ELR (cell line): ENCODE measurements at places on chromosomes 4 and X.

DNA sequence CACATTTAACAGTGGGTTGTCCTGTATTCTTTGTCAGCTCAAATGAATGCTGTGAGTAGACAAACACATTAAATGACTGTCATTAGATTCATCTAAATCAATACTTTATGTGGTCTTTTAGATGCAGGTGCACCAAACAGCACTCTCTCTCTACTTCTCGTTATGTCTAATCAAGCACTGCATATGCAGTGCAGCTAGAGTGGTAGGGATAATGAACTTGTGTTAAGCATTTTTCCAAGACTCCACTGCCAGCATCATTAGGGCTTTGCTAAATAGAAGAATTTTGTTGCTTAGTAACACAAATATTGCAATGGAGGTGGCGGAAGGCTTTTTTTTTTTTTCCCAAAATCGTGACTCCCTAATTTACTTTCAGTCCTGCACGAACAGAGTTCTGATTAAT is 447.0 kb upstream of the GALNT7 start:
- DNase-seq = no peak

GRCh38 chr4:98606894-98607293 is 51.5 kb downstream of the TSPAN5 start:
- no peak for DNase-seq

DNA sequence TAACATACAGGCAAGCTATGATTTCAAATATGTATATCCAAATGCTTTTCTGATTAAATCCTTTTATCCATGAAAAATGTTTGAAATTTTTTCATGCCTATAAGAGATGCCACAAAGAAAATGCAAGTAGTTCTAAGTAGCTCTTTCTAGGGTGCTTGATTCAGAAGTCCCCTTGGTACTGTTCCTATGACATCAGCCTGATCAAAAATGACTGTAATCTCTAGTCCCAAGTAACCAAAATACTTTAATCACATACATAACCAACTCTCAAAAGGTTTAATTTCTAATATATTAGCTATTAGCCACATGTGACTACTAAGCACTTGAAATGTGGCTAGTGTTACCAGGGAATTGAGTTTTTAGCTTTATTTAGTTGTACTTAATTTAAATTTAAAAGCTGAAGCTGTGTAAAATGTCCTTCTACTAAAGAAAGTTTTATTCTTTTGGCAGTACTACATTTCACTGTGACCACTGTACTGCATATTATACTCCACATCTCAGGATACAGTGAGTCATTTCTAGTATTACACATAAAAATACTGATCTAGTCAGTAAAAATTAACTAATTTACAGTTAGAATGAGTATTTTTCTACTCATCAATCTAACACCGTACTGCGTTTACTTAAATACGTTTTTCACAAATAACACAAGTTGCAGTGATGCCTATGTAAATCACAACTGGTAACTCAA is 33.9 kb downstream of the FBXW7 start:
- peak; percentile 36 for DNase-seq

- no peak for DNase-seq
Measured at GRCh38 chr4:157819693-157820464, 352.9 kb downstream of the GASK1B start.

DNA sequence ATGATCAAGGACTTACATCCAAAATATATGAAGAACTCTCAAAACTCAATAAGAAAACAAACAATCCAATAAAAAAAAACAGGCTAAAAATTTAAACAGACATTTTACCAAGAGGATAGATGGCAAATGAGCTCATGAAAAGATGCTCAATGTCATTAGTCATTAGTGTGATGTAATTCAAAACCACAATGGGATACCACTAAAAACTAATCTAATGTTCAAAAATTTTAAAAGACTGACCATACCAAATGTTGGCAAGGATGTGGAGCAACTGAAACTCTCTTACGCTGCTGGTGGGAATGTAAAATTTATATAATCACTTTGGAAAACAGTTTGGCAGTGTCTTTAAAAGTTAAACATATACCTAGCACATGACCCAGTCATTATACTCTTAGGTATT is 43.7 kb downstream of the RPS6KA6 start:
- DNase-seq = peak; percentile 53

DNA sequence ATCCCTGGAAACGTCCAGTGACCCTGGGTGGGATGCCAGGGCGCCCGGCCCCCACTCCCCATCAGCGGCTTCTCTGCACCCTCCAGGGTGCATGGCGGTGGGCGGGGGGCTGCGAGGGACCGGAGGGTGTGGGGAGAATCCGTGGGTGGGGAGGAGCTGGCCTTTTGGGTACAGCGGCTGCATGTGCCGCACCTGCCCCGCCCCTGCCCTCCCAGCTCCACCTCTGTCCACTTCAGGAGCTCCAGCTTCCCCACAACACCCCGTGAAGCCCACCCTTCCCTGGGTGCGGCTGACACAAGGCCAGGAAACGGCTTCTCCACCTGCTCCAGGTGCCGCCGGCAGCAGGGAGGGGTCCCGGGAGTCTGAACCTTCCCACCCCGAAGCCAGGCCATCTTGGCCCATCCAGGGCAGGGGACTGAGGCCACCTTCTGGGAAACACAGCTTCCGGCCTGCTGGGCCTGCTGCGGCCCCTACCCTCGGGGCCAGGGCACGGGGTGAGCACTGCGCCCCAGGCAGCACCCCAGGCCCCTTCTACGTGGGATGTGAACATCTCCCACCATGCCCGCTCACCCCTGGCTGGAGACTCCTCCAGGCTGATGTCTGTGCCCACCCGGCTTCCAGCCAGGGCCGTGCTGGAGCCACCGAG is 34.6 kb downstream of the CPLX1 start:
- DNase-seq = no peak

DNA sequence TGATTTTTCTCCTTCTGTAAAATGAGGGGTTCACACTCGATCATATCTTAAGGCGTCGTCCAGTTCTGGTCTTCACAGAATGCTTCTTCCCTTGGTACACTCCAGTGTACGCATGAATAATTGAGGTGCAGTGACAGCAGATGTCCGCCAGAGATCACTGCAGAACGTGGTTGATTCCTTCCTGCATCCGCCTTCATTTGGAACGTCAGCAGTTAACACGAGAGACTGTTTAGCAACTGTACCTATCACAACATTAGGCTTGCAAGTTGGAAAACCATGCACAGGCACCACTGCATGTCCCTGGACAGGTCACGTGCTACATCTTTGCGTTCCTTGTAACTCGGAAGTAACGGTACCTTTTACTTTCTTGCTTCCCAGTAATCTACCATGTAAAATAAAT is 66.0 kb upstream of the GEMIN8 start:
- peak; percentile 36 for DNase-seq

DNA sequence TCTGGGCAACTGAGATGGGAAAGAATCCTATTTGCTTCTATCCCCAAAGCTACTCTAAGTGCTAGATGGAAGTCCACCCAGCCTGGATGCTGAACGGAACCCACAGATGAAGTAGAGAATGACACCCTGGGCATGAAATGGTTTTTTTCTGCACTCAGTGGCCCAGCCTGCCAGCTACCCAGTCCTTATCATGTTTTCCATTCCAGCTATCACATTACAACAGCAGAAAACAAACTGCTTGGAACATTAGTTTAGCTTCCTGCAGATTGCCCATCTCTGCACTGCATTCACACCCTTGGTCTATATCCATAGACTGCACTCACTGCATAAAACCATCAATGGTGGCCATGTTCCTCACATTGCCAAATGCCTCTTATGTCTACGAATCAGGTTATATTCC is 79.1 kb downstream of the NYX start:
- DNase-seq = no peak

DNA sequence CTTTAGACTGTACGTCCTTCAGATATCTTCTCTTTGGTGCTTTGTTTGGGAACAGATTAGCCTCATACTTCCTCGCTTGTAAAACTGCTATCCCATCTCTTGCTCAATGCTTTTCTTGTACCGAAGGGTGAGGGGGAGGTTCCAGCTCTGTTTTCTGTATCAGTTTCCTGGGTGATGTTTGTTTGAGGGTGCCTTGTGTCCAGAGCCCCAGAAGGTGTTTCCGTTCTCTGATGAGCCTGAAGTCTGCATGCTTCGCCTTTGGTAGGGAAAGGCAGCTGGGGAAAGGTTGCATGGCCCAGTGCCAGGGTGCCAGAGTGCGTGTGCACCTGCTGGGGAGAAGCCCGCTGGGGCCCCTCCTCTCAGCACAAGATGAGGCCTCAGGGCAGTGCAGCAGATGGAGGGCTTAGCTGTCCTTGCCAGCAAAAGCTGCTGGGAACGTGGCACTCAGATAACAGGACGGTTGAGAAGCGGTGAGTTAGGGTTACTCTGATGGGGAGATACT is 73.7 kb downstream of the TBL1X start:
- no peak for DNase-seq

DNA sequence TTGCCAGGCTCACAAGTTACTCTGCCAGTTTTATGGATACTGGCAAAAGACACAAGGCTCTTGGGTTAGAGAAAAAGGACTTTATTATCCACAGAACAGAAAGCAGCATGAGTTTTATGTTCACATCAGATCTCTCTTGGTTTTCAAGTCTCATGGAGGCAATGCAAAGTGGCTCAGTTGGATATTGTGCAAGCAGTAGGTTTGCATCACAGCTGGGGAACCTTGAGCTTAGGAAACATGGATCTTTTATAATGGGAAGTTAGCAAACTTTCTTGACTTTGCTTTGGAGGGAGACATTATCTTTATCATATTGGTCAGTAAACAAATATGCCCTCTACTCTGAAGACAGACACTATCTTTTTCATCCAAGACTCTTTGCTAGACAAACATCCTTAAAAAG is 109.2 kb upstream of the GRPR start:
- DNase-seq = no peak

GRCh38 chrX:9745417-9746115 is 20.1 kb downstream of the GPR143 start:
- DNase-seq = peak; percentile 63

DNA sequence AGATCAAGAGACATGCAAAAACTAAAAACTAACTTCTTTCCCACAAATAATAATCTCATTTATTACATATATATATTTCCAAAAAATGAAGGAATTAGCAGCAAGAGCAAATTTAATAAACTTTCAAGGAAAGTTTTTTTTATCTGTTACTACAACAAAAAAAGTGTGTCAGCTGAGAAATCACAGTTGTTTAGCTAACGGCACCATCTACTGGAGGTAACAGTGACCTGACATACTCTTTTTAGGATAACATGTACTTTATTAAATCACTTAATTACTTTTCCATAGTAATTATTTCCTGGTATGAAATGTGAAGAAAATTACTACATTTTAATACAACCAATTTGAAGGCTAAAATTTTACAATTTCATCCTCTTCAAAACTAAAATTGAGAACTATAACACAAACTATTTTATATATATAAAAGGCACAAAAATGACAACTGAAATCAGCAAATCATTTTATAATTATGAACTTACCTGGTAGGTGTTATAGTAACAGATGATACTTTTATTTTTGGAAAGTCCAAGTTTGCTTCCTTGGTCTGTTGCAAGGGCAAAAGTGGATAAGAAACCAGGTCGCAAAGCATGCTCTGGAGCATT is 9.1 kb downstream of the LAMTOR3 start:
- peak; percentile 46 for DNase-seq

- peak; percentile 87 for DNase-seq
Measured at GRCh38 chr4:77172336-77172735, 15.3 kb downstream of the CCNG2 start.

- no peak for DNase-seq
Measured at GRCh38 chrX:31166416-31166815, 94.6 kb upstream of the FTHL17 start.

DNA sequence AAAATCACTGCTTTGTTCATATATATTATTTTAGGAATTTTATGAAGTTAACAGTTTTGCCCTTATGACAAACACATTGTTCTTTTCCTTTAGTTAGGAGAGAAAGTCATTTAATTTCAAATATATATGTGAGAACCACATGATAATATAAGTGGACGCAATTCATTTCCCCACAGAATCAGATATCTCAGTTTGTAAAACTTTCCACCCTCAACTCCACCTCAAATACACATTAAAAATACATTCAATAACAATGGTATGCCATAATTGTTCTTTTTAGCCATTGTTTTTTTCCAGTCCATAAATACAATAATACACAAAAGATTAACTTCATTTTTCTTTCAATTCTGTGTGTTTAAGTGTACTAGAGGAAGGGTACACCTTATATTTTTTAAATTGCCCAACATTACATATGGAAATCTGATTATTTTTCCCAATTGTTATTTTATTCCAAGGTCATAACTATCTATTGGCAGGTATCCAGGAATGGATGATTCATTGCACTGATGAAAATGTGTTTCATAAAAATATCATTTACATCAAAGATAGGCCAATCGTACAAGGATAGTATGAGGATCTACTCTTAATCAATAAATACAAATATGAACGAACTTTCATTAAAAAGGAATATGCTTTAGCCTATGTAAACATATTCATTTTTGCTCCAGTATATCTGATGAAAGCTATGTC is 125.0 kb downstream of the PPP3CA start:
- DNase-seq = peak; percentile 46

GRCh38 chr4:13483136-13483767 is 888 bp downstream of the RAB28 start:
- DNase-seq = peak; percentile 54

DNA sequence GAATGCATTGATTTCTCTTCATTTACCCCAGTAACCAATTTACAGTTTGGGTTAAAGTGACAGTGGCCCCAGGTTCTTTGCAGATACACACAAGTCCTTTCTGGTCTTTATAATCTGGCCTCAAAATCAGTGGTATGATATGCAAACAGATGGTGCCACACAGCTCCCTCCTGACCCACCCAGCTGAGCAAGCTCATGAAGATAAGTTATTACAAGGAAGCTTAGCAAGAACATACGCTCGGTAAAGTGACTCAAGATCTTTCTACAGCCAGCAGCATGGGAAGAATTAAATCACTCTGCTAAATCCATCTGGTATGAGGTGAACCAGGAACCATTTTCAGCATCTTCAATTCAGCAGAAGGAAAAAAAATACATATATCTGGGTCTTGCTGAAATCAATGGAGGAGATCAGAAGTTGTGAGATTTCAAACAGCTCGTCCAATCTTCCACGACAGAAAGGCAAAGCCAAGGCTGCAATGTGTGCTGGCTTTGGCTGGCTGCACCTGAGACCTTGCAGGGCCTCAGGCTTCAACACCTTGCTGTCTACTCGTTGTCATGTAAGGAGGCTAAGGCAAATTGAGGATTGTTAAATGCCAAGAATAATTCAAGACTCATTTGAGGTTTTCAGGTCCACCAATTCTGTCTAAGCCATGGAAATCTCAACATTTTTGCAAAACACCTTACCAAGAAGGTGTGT is 28.2 kb downstream of the SEL1L3 start:
- no peak for DNase-seq

DNA sequence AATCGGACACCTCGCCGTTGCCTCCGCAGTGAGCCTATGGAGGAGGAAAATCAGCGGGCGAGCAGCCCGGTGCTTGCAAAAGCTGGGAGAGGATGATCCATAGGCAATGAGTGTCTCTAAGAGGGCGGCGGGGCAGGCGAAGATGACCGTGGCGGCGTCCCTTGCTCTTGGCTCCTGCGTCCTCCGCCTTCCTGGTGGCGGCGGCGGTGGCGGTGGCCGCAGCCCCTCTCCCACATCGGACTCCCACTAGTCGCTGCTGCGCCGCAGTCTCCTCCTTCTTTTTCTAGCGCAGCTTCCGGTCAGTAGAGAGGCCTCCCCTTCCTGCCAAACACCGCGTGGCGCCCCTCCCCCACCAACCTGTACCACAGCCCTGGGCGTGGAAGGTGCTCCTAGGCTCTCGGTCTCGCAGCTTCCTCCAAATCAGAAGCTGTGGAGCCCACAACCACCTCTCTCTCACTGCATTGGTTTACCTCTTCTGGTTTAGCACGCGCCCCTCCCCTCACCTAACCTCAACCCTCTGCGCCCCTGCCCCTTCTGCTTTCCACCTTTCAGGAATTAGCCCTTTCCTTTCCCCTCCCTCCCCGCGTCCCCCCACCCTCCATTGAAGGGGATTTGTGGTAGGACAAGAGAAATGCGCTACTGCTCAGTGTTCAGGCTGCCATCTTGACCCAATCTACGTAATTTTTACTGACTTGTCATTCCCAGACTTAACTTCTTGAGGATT is at the start of gene SPIN3:
Gene SPIN3 (minus strand): TSS at position 271 of the 724 bp plus-strand sequence. CDS start 594 bp downstream, outside the sequence.
- peak; percentile 75 for DNase-seq
